ENCODE measurements at places on chromosomes 13 and 19.

DNA sequence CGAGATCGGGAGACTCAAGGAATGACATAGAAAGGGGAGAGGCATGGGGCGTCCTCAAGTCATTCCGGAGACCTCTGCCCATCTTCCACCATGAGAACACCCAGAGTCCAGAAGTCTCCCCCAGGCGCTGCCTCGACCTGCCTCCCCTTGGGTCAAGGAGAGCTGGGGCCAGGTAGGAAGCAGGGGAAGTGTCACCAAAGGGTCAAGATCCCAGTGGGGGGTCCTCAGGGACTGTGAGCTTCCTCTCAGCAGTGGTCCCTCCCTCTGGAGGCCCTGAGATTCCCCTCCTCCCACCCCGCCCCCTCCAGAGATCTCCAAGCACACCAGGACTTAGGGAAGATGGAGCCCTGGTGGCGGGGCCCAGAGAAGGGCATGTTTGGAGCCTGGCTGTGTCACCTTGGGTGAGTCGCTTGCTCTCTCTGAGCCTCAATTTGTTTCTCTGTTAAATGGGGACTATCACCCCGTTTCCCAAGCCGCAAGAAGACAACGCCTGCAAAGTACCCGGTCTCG, 919 bp downstream of the DACT3 start:
- H3K36me3 ChIP-seq, result no peaks in the 10 kb centered on the region
- peak overlapping the region; percentile 78 for H3K4me3 ChIP-seq
- H3K4me1 ChIP-seq, result peaks cover 22% of the 10 kb centered on the region
- peak overlapping the region; percentile 59 for H3K27ac ChIP-seq

- H3K36me3 ChIP-seq, result no peaks in the 10 kb centered on the region
- DNase-seq, result peak; percentile 4
- no peak overlapping the region for H3K4me3 ChIP-seq
- H3K27ac ChIP-seq, result no peak overlapping the region
- H3K4me1 ChIP-seq, result no peaks in the 10 kb centered on the region
Measured at GRCh38 chr19:22609630-22610029, 24.5 kb upstream of the ZNF492 start.

- H3K27me3 ChIP-seq, result no peaks in the 10 kb centered on the region
- H3K27ac ChIP-seq, result no peak overlapping the region
- peaks cover 12% of the 10 kb centered on the region for H3K4me1 ChIP-seq
- H3K36me3 ChIP-seq, result no peaks in the 10 kb centered on the region
- no peak overlapping the region for H3K4me3 ChIP-seq
- no peak for DNase-seq
Measured at GRCh38 chr13:35836446-35836845, 294.7 kb downstream of the DCLK1 start.

- peak; percentile 57 for DNase-seq
- no peak overlapping the region for H3K4me3 ChIP-seq
- H3K27me3 ChIP-seq, result no peaks in the 10 kb centered on the region
- no peak overlapping the region for H3K27ac ChIP-seq
Measured at GRCh38 chr13:51781246-51782022, 22.5 kb downstream of the DHRS12 start.

All from testis (tissue), 5 donors.